GM03348 (cell line): ENCODE measurements at places on chromosomes 5 and 9.

- no peak for DNase-seq
Observed at GRCh38 chr9:1890816-1891215, 124.3 kb upstream of the SMARCA2 start.

GRCh38 chr9:73402081-73403028 is 250.7 kb downstream of the ANXA1 start:
- DNase-seq = no peak

DNA sequence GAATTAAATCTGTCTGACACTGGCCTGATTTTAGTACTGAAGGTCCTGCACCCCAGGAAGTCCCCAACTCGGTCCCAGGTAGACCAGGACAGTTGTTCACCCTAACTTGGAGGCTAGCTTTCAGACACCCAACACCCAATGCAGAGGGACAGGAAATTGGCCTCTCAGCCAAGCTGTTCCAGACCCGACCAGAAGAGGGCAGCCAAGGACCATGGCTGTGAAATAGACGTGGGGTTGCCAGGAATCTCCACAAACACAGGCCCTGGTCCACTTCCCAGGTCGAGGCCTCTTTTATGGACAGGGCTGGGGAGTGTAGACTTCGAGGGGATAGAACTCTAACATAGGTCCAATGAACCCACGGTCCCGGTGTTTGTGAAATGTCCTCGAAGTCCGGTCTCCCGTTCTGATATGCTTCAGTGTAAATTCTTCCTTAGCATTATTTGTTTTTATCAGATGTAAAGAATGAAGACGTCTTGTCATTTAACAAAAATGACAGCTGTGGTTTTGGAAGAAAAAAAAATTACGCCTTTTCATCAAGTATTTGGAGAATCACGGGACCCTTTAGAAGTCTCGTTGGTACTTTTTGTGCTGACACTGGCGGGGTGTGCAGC is 260.3 kb upstream of the ADAMTS16 start:
- DNase-seq = peak; percentile 91

DNA sequence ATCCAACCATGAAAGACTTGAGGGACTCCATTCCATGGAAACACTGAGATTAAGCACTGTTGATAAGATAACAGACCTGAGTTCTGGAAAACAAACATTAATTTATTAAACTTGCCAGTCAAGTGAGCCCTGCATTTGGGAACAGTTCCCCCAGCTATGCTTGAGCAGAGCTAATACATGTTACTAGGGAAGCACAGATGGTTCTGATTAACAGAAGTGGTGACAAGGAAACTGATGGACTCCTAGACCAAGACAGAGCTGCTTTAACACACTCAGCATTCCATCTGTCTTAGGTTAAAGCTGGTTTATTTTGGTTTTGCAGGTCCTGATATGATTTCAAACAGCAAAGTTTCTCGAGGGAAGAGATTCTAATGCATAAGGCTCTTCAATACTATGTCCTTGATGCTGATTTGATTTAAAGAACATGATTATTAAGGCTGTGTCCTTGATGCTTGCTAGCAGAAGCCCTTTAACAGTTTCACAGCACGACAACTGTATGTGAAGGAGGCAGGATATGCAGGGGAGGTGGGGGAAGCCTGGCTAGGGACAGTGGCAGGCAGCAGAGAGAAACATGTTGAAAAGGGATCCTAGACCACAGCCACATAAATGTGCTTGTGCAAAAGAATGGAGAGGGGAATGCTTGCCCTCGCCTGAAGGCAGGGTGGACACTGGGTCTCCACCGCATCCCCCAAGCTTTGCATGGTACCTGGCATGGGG is 66.2 kb downstream of the ACTBL2 start:
- DNase-seq = peak; percentile 82

GRCh38 chr9:89848060-89849040 is 243.5 kb downstream of the GADD45G start:
- no peak for DNase-seq

- DNase-seq = no peak
Observed at GRCh38 chr5:60248901-60249300, 355.4 kb upstream of the PDE4D start.

DNA sequence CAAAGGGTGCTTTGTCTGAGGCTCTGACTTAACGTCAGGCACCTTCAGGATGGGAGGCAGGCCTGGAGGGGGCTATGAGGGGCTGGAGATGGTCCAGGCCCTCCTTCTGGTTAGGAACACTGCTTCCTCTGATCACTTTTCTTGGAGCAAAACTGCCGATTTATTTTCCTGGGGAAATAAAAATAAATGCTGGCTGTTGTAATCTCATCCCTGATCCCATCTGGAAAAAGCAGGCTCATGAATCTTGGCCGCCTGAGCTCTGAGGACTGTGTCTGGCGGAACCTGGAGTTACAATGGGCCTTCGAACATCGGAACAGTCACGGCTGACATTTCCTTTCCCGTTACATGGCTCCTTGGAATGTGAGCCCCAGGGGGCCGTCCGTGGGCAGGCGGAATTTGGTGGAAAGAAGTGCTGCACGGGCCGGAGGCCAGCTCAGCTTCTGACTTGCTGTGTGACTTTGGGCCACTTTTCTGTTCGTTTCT is 157.8 kb downstream of the RGS3 start:
- DNase-seq = peak; percentile 92

DNA sequence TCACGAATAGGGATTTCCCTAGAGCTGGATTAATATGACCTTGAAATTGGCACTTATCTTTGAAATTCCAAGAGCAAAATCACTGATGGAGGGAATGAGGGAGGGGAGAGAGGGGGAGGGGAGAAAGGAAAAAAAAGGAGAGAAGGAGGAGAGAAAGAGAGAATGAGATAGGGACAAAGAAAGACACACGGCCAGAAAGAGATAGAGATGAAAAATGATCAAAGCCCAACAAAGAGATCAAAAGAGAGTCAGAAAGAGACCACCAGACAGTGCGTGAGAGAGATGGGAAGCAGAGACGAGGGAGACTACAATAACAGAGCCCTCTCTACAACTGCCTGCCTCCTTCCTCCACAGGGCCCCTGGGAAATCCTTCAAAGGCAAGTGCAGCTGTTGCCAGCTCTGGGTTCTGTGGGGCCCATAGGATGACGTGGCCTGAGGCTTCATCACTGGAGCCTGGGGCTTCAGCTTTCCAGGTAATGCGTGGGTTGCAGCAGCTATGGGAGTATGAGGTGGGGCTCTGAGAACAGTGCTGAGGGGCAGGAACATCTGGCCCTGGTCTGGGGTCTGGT is 58.3 kb upstream of the SHB start:
- no peak for DNase-seq

DNA sequence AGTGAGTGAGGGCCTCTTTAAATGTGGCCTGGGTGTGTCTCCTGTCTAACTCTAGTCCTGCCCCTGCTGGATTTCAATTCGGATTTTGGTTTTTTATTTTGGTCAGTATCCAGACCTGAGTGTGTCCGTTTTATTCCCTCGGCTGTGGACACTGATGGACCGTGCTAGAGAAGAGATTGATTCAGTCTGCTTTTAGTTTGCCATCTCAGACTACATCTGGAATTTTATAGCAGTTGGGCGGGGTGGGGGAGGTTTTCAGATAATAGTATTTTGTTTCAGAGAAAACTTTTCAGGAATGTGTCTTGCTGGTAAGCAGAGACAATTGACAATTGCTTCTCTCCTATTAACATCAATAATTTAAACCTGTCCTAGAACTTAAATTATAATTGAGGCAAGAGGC is 308.1 kb downstream of the ARHGAP26 start:
- DNase-seq = peak; percentile 46

- no peak for DNase-seq
Observed at GRCh38 chr5:139399501-139400121, 4.3 kb downstream of the SPATA24 start.

DNA sequence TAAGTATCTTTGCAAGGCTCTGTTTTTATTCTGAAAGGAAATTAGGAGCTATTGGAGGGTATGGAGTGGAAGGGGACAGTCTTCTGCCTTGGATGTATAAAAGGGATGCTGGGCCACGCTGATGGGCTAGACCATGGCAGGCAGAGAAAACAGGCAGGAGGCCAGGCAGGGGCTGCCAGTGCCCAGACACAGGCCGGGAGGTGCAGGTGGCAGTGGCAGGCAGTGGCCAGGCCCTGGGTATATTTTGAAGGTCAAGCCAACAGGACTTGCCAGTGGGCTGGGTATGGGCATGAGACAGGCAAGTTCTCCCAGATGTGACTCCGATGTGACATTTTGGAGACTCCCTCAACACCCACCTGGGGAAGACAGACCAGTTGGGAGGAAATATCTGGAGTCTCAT is 131.9 kb downstream of the KCNIP1 start:
- no peak for DNase-seq

DNA sequence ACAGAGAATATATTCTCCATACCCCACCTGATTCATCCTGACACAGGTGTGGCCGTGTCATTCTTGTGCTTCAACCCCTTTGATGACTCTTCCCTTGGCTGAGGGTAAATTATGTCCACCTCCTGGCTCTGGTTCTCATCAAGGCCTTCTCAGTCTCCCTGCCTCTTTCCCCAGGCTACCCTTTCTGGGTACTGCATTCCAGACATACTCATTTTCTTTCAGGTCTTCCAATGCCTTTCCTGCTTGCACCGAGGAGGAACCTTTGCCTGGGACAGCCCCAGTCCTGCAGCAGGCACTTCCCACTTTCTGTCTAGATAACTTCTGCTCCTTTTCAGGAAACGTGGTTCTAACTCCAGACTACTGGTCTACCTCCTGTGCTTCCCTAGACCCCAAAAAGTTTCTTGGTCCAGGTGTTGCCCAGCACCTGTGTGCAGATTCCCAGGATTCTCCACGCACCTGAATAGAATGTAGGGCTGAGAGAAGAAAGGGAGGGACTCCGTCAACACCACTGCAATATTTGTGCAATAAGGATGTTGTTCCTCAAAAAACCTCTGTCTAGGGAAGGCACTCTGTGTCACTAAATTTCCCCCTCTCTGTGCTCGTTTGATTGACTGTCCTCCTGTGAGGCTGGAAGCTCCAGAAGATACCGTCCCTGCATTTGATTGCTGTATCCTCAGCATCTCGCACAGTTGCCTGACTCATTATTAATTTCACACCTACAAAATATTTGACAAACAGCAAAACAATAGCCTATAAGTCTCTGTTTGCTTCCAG is 255.4 kb upstream of the NFIL3 start:
- no peak for DNase-seq

DNA sequence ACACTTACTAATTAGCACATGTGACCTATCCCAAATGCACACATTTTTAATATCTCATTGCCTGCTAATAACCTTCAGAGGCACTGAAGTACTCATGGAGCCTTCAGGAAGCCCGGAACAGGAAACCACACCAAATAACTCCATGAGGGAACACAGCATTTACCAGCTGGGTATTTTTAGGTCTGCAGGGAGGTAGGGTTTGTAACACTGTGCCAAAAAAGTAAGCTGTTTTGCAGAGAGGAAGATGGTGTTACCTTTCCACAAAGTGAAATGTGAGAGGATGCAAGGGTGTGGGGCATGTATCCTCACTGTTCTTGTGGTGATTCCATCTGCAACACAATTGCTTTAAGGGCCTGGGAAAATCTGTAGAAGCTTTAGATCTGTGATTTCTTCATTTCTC is 64.4 kb downstream of the NUDT12 start:
- DNase-seq = no peak

- DNase-seq = no peak
Observed at GRCh38 chr9:96331236-96331947, 29.4 kb upstream of the HSD17B3 start.

- peak; percentile 95 for DNase-seq
Observed at GRCh38 chr5:91280362-91281269, 102.5 kb downstream of the ARRDC3 start.

GRCh38 chr5:172777881-172778814 is 7.2 kb upstream of the DUSP1 start:
- DNase-seq = peak; percentile 74

DNA sequence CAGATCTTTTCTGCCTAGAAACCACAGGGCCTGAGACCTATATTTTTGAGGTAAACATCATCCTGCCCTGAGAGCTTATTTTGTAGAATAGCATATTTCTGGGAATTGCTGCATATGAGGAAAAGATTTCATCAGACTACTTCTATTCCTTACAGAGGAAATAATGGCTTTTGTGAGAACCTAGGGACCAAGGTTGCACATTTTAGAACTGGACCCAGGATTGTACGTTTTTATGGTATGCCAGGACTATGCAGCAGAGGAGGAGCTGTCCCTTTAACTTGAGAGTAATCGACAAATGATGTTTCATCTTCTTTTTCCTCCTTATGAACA is 2.2 kb upstream of the ALDH1A1 start:
- DNase-seq = no peak

DNA sequence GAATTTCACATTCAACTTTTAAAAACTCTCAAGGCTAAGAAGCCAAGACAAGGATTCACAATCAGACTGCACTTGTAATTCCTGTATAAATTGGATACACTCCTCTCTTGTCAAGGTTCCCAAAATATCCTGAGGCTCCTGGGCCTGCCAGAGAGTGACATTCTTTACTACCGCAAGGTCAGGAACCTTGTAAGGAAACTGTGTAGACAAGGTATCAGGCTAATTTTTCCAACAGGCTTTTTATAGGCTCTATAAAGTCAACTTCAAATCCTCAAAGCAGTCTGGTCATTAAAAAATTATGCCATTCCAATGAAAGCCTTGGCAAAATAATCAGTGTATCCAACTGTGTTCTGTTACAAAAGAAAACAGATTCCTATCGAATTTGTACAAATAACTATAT is 15.5 kb upstream of the PAIP1 start:
- DNase-seq = no peak

- peak; percentile 28 for DNase-seq
Observed at GRCh38 chr9:108885643-108886348, 23.7 kb downstream of the ACTL7A start.

- DNase-seq = no peak
Observed at GRCh38 chr9:35839926-35840325, 10.9 kb downstream of the TMEM8B start.

DNA sequence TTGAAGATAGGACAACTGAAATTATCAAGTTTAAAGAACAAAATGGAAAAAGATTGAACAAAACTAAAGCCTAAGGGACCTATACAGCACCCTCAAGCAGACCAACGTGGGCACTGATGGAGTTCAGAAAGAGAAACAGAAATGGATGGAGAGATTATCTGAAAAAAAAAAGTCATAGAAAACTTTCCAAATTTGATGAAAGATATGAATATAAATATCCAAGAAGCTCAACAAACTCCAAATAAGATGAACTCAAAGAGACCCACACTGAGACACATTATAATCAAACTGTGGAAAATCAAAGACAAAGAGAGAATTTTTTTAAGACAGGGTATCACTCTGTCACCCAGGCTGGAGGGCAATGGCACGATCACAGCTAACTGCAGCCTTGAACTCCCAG is 128.6 kb upstream of the PUM3 start:
- DNase-seq = no peak

DNA sequence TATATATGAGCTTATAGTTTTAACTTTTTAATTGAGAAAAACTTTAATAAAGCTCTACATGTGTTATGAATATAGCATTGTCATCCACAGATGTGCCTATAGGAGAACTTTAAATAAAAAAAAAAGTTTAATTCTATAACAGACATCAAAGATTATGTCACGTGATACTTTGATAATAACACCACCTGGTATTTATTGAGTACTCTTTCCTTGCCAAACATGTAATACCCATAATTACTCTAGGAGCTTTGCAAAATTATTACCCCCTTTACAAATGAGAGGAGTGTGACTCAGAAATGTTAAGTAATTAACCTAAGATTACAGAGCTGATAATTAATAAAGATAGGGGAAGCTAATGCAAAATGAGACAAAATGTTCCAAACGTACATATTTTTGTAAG is 43.0 kb downstream of the ITGA2 start:
- no peak for DNase-seq
